ENCODE measurements at places on chromosomes 7 and 10. TPM values are rescaled to one million over a fixed set of nuclear protein-coding genes. Genes with fewer than 3 reads are reported as not detected.
A peak's percentile ranks its signal among the peaks of the same experiment; 100 is the strongest.

GRCh38 chr10:84607523-84607922 lies 279.1 kb downstream of the CCSER2 start:
- DNase-seq, result no peak

The SORCS1 gene
- total RNA-seq, result under 0.01 TPM

GRCh38 chr7:1232623-1233332 lies at the start of gene UNCX:
UNCX (plus strand) TSS chr7:1232872; CDS start chr7:1233018, 146 bp downstream.
- no peak for DNase-seq

- DNase-seq, result no peak
Observed at GRCh38 chr7:128912281-128912680, 1.8 kb upstream of the KCP start.

DNA sequence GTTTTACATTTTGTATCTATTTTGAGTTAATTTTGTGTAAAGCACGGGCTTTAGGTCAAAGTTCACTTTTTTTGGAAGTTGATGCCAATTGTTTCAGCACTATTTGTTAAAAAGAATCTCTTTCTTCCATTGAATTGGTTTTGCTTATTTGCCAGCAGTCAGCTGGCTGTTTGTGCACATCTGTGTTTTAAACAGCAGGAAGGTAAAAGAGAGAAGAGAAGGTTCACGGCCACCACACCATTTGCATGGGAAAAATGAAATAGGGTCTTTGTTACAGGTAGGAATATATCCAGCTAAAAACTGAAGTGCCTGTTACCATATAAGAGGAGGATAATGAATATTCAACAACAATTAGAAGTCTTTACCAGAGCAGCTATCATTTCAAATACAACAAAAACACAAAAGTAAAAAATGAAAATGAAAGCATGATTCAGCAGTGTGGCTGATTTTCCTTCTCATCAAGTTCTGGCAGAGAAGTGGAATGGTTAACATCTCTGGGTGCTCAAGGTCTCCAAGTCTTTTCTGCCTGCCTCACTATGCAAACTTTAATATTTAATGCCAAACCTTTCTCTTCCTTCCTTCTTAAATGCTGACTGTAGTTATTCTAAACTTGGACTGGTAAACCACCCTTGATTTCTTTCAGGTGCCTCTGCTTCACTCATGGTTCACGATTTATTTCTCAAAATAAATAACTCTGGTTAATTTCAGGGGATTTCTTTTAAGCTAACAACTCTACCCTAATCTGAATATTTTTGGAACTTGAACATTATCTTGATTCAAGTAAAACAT lies 841.5 kb downstream of the GRM8 start:
- no peak for DNase-seq

- DNase-seq, result no peak
Observed at GRCh38 chr7:149457766-149458165, 3.1 kb downstream of the ZNF777 start.

- no peak for DNase-seq
Observed at GRCh38 chr10:130495116-130495862, 359.1 kb downstream of the GLRX3 start.

GRCh38 chr10:87613751-87614150 lies 45.9 kb upstream of the PAPSS2 start:
- DNase-seq, result no peak

- no peak for DNase-seq
Observed at GRCh38 chr10:68576118-68576517, 16.0 kb downstream of the TET1 start.

- DNase-seq, result no peak
Observed at GRCh38 chr10:123804716-123805115, 86.9 kb downstream of the CPXM2 start.

DNA sequence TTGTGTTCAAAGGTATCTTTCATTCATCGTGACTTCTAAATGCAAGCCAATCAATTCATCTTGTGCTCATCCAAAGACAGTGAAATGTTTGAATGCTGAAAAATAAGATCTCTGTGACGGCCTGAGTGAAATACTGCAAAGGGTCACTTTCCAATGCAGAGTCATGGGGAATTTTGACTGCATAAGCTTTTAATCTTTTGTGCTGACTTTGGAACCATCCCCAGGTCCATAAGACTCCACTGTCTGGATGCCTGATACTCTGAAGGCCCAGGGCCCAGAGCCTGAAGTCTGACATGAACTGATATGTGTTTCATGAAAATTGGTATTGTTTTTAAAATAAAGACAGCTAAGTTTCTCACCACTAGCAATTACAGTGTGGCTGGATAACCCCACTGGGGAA lies 39.0 kb downstream of the PPP1R3C start:
- DNase-seq, result no peak

DNA sequence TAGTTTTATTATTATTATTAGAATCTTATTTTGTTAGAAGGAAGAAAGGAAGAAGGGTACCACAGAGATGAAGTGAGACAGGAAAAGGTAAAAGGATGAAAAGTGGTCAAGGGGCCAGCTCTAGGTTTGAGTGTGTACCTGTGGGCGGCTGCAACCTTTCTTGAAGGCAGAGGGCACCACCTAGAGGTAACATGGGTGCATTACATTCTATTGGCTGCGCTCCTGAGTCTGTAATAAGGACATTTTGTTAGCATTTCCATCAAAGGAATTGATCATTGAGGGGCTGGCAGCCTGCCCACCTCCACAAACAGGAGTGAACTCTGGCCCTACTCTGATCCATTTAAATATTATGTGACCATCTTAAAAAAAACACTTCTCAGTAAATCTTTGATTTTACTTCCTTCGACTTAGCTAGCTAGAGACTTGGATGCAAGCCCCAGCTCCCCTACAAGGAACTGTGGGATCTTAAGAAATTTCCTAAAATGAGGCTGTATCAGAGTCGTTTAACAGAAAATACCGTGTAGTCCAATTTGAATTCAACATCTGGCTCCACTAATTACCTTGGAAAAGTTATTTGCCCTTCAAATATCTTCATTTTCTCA lies 610.4 kb downstream of the IPMK start:
- DNase-seq, result peak; percentile 34

GRCh38 chr7:103065667-103066066 lies 8.9 kb downstream of the FBXL13 start:
- DNase-seq, result peak; percentile 65

DNA sequence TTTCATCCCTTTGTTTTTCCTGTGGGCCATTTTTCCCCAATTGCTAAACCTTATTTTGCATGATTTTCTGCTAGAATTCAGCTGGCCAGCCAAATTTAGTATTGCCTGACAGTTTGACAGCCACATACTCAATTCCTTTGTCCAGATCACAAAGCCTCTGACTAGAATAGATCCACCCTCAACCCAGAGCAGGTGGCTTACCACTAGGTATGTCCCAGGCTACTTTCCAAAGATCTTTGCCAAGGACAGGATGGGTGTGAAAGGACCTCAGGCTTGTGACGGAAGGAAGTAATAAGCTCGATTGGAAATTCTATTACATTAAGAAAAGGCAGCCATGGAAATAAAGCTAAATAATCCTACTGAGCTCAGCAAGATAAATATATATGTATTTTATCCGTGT lies 50.6 kb upstream of the AGK start:
- no peak for DNase-seq

GRCh38 chr7:33040803-33041516 lies 21.6 kb downstream of the NT5C3A start:
- peak; percentile 28 for DNase-seq

DNA sequence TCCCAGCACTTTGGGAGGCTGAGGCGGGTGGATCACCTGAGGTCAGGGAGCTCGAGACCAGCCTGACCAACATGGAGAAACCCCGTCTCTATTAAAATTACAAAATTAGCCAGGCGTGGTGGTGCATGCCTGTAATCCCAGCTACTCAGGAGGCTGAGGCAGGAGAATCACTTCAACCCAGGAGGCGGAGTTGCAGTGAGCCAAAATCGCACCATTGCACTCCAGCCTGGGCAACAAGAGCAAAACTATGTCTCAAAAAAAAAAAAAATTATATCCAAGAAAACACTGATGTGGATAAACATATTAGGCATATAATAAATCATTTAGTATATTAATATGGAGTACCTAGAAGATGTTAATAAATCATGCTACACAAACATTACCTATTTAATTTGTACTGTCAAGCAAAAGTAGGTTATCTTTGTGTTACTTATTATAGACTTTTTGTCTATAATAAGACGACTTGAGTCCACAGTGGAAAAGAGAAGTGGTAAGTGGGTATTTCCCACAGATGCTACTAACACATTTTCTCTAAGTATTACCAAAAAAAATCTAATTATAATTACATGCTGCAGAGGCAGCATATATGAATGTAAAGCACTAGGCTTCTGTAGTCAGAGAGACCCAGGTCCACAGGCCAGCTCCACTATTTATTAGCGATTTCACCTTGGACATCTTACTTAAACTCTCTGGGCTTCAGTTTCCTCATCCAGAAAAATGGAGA lies 34.5 kb downstream of the DNMBP start:
- DNase-seq, result no peak

DNA sequence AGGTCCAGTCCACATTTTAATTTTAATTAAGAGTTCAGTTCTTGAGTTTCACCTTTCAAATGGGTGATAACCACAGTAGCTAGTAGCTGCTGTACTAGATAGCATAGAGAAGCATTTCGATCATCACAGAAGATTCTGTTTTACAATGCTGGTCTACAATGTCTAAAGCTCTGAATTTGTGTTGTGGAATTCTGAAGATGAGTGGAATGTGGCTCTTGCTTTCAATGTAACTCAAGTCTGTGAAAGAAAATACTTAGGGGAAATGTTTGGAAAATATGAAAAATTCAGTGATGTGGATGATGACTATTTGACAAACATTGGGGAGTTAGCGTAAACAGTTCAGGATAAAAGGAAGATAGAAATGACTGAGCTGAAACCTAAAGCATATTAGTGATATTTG lies 139.4 kb downstream of the GNAT3 start:
- no peak for DNase-seq

- no peak for DNase-seq
Observed at GRCh38 chr10:48699011-48699627, 14.4 kb downstream of the WDFY4 start.

GRCh38 chr7:81014908-81015307 lies 96.1 kb upstream of the SEMA3C start:
- DNase-seq, result no peak

DNA sequence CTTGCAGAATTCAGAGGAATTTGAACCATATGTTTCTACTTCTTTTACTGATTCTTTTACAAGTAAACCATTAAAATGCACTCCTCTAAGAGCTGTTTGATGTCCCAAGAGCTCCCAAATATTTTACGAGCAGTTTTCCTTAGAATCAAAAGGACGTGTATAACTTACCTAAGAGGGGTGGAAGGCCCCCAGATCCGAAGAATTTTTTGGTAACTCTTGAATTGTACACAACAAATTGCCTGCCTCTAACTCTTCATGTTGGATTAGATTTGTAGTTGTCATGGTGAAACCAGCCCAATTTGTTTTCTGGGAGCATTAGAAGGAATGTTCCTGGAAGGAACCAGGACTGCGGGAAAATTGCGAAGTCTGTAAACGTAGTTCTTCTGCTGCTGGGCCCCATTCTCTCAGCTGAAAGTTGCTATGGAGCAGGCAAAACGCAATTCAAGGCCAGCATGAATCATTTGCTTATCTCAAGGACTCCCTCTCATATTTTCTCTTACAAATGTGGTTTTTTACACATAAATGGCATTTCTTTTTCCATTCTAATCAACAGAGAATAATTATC lies 124.8 kb upstream of the TMEM72 start:
- peak; percentile 41 for DNase-seq

The OAT gene
- total RNA-seq, result 187 TPM

GRCh38 chr7:137692399-137692798 lies 154.4 kb downstream of the DGKI start:
- DNase-seq, result no peak

The NEUROG3 gene
- not detected for total RNA-seq

- DNase-seq, result no peak
Observed at GRCh38 chr7:158082761-158083160, 504.9 kb downstream of the PTPRN2 start.

The COL17A1 gene
- 2.6 TPM for total RNA-seq

DNA sequence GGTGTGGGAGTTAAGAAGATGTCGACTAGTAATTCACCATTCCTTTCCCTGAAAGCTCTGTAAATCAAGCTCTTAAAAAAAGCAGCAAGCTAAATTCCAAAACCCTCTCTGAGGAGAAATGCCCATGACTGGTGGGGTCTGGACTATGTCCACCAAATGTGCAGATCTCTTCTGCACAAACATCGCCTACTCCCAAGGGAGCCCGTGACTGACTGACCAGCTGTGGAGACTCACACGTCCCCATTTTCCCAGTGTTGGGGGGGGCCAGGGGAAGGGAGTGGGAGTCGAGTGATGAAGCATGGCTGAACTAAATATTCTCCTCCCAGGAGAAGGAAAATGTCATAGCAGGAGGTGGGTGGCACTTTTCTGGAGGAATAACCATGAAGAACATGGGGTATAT lies 164.1 kb upstream of the HPS1 start:
- DNase-seq, result no peak

DNA sequence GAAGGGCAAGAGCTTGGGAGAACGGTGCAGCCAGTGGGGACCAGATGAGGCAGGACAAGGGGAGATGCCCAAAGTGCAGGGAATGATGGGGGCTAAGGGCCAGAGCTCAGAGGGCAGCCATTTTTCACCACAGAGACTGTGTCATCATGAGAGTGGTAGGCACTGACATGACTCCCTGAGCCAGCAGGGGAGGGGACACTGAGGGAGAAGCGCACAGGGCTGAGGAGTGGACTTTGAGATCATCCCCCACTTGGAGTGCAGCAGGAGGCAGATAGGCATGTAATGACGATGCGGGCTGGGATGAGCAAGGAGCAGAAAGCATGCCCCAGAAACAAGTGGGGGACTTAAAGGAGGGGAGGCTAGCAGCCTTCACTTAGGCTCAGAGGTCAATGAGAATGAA lies 5.2 kb upstream of the SMKR1 start:
- DNase-seq, result no peak

The MSS51 gene
- 0.24 TPM for total RNA-seq

DNA sequence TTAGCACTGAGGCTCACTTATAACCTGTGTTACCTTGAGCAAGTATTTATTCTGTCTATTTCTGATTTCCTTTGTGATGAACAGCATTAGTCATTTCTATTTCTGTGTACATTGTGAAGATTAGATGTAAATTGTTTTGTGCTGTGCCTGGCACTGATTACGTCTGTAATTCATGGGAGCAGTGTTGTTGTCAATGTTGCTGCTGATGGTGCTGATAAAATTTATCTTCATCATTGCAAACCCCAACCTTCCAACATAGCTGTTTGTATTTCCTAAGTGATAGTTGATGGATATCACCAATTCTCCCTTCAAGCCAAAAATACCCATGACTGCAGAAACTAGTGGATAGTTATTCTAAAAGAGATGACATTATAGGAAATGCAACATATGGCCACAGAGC lies 400.5 kb upstream of the GRM3 start:
- no peak for DNase-seq
